AG08396 (cell line): ENCODE measurements at places on chromosomes 2 and 18.

- DNase-seq = no peak
Measured at GRCh38 chr2:143679617-143680016, 550.4 kb downstream of the ARHGAP15 start.

DNA sequence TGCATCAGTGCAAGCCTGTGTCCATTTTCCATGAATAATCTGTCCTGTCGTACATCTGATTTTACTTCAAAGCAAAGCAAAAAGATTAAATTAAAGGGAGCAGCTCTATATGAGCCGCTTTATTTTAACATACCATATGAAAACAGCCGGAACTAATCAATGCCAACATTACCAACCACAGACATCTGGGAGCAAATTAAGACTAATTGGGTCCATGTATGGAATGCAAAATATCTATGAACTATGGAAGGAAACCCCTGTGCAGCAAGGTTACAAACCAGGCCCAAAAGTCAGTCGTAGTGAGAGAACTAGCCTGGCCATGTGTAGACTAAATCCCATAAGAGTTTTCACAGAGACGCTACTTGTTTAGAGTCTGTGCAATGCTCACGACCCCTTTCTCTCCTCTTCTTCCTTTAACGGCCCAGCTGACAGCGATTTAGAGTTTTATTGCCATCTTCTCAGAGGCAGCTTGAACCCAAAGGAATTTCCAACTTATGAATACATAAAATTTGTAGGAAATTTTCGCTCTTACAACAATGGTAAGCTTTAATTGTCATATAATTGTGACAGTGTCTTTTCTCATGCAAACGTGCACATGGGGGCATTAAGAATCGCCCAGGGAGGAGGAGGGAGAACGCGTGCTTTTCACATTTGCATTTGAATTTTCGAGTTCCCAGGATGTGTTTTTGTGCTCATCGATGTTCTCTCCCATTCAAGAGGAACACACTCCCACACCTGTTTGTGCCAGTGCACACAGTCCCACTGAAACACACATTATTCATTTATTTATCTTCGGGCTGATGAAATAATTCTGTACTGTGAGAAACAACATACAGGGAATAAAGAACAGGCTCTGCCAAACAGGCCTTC, 52.9 kb upstream of the RPL31 start:
- no peak for DNase-seq

DNA sequence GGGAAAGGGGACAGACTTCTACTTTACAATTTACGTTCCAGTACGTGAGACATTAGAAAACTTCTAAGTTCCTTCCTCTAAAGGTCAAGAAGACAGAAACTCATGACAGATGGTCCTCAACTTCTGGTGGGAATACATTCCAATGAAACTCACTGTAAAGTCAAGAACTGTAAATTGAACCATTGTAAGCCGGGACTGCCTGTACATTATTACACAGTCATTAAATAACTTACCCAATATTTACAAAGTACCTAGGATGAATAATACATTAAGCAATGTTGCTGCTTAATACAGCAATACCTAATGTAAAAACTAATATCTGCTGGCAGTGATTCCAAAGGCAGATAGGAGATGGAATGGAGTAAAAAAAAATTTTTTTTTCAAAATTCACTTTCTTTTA, 51.9 kb downstream of the CDH2 start:
- DNase-seq = no peak

DNA sequence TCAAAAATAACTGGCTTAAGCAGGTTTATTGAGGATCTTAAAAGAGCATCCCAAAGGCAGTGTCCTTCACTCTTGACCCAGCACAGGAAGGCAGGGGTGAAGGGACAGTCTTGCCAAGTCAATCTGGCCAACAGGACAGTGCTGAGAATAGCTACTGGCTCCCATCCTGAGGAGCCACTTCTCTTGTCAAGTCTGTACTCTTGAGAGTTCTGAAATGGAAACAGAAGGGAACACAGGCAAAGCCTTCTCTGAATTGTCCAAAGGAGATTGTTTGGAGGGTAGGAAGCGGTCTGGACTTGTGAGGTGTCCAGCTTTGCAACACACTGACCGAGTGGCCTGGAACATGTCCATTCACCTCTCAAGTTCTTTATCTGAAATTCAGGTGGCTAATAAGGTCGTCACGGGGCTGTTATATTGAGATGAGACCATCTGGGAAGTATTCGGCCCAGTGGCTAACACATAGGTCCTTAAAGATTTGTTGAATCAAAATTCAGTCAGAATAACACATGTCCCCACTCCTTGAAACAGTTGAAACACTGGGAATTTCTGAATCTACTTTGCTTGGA, 99.5 kb upstream of the FHL2 start:
- no peak for DNase-seq
